ENCODE measurements at places on chromosomes 2 and 18.
A peak's percentile ranks its signal among the peaks of the same experiment; 100 is the strongest.

GRCh38 chr2:102592601-102593000 is 26.8 kb upstream of the SLC9A2 start:
- no peak for DNase-seq

GRCh38 chr2:31202041-31202440 is 15.3 kb downstream of the CAPN14 start:
- no peak for DNase-seq

DNA sequence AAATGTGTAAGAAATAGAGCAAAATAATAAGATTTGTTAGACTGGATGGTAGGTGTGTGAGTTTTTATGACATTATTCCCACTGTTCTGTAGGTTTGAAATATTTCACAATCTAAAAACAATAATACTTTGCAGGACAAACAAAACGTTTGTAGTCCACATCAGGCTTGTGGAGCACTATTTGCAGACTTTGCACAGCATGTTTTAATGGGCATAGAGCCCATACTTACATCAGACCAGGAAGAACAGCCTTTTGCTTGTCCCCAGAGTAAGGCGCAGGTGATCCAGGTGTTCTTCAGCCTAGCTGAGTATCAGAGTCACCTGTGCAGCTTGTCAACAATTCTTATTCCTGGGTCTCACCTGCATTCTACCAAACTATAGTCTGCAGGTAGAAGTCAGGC is 9.1 kb upstream of the STK39 start:
- DNase-seq = no peak

- DNase-seq = peak; percentile 90
Observed at GRCh38 chr2:38076152-38076709, 280 bp upstream of the CYP1B1 start.

GRCh38 chr2:10930721-10931516 is 19.2 kb downstream of the KCNF1 start:
- no peak for DNase-seq

GRCh38 chr2:24164416-24164973 is 10.4 kb upstream of the FAM228A start:
- no peak for DNase-seq

- DNase-seq = no peak
Observed at GRCh38 chr2:98654699-98655495, 46.5 kb downstream of the UNC50 start.

- peak; percentile 13 for DNase-seq
Observed at GRCh38 chr2:1235806-1236205, 177.5 kb upstream of the TPO start.

DNA sequence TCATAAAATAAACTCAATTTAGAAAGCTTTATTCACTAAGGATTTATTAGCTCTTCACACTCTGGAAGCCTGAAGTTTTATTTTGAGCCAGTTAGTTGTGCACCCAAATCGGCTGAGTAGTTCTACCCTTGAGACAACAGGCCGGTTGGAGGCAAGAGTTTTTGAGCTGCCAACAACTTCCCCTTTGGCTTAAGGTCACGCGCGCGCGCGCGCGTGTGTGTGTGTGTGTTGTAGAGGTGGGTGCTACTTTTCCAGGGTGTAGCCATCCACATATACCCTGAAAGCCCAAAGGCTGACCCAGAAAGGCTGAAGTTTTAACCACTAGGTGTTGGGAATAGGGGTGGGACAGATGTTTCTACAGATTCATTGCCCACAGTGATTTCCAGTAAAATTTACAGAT is 150.2 kb upstream of the LHCGR start:
- DNase-seq = no peak

- no peak for DNase-seq
Observed at GRCh38 chr2:222563106-222563718, 92.7 kb downstream of the FARSB start.

- no peak for DNase-seq
Observed at GRCh38 chr18:74635224-74635975, 37.7 kb downstream of the ZNF407 start.

DNA sequence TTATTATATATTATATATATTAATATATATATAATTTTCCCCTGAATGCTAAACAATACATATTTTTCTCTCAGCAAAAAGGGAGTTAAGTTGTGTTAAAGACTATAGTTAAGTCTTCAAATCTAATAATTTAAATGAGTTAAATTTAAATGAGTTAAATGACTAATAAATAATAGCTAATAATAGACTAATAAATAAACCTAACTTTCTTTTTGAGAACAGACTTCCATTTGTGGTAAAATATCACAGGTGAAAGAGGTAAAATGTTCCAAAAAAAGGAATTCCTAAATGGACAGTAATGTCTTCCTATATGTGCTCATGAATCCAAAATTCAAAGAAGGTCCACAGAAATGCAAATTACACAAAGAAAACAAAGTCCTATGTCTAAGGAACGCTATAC is 74.6 kb downstream of the SLC25A12 start:
- no peak for DNase-seq

GRCh38 chr18:808086-808485 is 4.0 kb downstream of the YES1 start:
- DNase-seq = peak; percentile 50

GRCh38 chr2:52536929-52537460 is 1230.6 kb upstream of the CHAC2 start:
- DNase-seq = peak; percentile 7

DNA sequence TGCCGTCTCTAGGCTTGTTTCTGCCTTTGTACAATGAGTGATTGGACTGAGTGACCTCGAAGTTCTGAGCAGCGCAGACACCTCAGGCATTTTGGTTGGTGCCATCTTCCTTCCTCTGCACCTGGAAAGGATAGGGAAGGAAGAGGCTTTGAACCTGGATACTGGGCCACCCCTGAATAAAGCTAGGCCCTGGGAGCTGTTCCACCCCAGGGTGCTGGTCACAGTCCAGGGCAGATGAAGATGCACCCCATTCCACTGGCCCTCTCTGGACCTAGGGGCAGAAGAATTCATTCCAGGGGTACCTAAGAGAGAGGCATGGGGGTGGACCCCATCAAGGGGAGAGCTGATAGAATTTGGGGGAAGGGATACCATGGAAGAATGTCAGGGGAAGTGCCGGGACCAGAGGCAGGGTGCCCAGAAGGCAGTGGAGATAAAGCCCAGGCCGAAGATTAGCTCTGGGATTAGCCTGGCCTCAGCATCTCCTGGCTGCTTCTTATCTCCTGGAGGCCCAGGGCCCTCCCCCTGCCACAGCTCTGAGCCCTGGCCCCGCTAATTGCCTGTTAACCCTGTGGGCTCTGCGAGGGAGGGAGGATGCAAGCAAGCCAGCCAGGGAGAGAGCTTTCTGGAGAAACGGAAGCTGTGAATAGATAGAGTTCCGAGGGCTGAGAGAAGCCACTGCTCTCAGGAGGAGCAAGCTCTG is 11.4 kb downstream of the ASIC4 start:
- no peak for DNase-seq

DNA sequence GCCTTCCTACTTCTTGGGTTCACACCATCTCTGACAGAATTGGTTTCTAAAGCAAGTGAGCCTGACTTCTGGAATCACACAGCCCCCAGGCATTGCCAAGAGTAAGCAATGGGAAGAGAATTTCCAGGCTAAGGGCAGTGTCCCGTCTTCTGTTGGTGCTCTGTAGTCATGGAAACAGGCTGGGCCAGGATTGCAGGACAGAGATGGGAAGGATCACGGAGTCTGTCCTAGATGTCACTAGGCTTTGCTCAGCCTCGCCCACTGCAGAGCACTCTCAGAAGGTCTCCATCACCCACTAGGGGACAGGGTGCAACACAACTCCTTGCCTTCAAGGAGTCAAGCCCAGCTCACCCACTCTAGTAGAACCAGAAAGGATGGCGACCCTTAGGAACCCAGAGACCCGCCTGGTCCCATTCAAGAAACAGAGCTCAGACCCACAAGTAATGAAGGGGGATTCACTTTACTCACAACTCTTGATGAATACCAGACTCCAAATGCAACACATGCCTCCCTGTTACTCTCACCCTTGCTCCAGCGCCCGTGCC is 48.6 kb upstream of the TEX51 start:
- no peak for DNase-seq

DNA sequence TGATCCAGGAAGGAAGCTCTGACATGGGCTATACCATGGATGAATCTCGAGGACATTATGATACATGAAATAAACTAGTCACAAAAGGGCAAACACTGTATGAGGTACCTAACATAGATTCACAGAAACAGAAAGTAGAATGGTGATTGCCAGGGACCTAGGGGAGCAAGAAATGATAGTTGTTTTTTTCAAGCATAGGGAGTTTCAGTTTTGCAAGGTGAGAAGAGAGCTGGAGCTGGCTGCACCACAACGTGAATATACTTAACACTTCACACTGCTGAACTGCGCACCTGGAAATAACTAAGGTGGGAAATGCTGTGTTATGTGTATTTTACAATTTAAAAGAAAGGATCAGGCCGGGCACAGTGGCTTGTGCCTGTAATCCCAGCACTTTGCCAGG is 13.2 kb upstream of the AGAP1 start:
- no peak for DNase-seq

GRCh38 chr2:29763371-29763770 is 158.0 kb downstream of the ALK start:
- DNase-seq = no peak

DNA sequence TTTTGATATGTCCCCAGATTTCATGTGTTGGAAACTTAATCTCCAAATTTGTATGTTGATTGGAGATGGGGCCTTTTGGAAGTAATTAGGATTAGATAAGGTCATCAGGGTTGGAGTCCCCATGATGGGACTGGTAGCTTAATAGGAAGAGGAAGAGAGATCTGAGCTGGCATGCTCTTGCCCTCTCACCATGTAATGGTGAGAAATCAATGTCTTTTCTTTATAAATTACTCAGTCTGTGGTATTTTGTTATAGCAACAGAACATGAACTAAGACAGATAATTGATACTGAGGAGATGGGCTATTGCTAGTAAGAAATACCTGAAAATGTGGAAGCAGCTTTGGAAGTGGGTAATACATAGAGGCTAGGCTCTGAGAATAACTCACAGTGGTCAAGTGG is 48.0 kb downstream of the CDC42EP3 start:
- DNase-seq = no peak

DNA sequence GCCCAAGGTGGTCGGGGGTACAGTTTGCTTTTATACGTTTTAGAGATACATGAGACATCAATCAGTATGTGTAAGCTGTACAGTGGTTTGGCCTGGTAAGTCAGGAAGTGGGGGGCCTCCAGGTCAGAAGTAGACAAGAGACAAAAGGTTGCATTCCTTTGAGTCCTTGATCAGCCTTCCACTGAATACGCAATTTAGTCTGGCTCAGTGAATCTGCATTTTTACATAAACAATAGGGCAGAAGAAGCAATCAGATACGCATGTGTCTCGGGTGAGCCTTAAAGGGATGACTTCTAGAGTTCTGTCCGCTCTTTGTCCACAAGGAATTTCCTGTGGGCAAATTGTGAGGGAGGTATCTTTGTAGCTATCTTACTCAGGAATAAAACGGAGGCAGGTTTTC is 87.2 kb downstream of the SOWAHC start:
- no peak for DNase-seq

DNA sequence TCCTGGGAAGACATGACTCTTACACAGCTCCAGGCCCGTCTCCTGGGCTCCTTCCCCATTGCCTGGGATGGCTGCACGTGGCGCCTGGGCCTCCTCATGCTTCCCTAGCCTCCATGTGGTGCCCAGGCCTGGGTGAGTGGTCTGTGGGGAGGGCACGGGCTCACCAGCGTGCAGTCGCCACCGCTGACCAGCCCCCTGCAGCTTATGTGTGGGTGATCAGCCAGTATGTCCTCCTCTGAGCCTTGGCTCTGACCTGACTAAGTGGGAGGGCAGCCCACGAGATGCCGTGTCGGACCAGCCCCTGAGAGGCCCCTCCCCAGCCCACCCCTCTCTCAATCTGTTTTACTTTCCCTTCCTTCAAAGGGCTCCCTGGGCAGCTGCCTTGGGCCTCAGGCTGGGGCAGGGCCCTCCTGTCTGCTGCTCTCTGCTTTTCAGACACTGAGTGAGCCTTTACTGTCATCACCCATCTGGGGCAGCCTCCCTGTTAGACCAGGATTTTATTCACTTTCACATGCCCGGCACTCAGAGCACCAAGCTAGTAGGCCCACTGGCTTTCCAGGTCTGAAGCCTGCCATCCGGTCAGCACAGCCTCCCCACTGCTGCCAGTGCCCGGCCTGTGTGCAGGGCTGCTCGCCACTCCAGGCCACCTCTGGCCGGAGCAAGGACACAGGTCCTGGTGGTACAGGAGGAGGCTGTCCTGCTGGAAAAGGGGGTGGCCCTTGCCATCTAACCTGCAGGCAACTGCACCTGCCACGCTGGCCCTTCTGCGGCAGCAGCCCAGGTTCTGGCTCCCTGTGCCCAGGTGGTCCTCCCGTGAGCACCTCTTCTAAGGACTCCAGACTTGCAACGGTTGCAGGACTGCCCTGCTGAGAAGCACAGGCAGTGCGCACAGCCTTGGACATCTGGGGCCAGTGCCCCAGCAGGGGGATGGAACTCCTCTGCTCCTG is 84.9 kb upstream of the HPCAL1 start:
- no peak for DNase-seq

GRCh38 chr18:2905854-2906703 is 59.3 kb downstream of the EMILIN2 start:
- DNase-seq = no peak

- no peak for DNase-seq
Observed at GRCh38 chr2:88852753-88853402, 161.4 kb downstream of the RPIA start.

DNA sequence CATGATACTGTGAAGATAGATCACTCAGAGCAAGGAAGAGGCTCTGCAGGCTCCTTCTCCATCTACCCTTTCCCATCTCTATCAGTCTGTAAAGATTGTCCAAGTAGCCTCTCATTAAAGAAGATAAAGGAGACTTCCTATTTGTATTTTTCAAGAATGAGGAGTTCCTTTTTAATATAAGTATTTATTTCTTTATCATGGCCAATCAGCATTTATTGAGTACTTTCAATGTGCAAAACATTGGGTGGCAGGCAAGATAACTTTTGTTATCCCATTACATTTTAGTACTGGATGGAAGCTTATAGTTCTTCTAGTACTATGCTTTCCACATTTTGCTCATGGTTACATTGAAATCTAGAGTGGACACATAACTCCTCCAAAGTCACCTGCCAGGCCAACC is 3.6 kb upstream of the PDE11A start:
- no peak for DNase-seq

- no peak for DNase-seq
Observed at GRCh38 chr2:25383806-25384205, 42.1 kb upstream of the DNMT3A start.

DNA sequence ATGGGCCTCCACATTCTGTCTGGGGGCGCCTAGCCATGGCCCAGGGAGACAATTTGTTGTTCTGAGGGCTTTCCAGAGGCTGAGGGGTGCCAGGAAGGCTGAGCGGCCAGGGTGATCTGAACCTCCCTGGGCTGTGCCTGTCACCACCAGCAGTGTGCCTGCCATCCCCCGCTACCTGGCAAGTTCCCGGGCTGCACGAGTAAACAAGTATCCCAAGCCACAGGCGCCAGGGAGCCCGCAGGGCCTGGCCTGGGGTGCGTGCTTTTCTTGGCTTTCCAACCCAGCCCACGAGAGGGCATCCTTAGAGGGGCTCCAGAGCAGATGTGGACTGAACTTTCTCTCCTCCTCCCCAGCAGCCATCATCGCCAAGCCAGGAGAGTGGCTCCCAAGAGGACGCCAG is 35.1 kb upstream of the B3GNT7 start:
- no peak for DNase-seq

GRCh38 chr2:165952741-165953211 is 800 bp downstream of the TTC21B start:
- peak; percentile 27 for DNase-seq

GRCh38 chr2:190843890-190844699 is 36.5 kb upstream of the GLS start:
- no peak for DNase-seq

Measured in astrocyte of the spinal cord (primary cell).